ENCODE measurements at places on chromosomes 12 and 14.
A peak's percentile ranks its signal among the peaks of the same experiment; 100 is the strongest.

DNA sequence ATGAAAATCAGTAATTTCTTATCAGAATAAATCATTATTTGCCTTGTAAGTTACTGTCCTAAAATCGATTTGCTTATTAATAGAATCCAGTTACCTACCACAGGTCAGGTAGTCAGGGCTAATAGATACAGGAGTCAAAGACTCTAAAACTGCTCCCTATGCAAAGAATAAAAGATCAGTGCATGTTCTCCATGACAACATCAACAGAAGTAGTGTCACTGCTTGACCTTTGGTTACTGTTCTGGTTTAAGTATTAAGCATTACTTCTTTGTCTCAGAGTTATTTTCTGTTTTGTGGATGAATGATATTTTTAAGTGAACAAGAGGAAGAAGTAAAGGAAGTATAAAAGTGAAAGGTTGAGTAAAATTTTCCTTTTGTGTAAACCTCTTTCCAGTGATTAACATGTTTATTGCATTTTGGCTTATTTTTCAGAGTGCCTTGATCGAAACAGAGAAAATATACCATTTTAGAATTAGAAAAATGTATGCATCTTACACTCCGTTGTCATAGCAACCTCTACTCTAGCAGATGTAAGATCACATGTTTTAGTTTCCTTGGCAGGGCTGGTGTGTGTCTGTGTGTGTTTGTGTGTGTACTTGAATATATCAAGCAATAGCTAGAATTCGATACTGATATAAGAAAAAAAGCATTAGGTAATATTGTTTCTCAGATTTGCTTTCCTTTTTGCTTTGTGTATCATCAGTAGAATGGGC, 44.7 kb downstream of the ABCD2 start:
- no peak for DNase-seq

- DNase-seq: no peak
Observed at GRCh38 chr12:88132392-88132791, 9.5 kb downstream of the CEP290 start.

GRCh38 chr12:68113644-68114043, 45.9 kb downstream of the IFNG start:
- DNase-seq: peak; percentile 11

DNA sequence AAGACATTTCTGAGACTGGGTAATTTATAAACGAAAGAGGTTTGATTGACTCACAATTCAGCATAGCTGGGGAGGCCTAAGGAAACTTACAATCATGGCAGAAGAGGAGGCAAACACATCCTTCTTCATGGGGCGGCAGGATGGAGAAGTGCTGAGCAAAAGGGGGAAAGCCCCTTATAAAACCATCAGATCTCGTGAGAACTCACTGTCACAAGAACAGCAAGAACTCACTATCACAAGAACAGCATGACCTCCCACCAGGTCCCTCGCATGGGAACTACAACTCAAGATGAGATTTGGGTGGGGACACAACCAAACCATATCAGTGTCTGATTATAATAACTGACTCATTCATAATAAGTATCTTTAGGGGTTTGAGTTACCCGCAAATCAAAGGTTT, 6.4 kb downstream of the SLC39A9 start:
- no peak for DNase-seq

GRCh38 chr12:14834509-14834908, 8.8 kb downstream of the ART4 start:
- DNase-seq: no peak

DNA sequence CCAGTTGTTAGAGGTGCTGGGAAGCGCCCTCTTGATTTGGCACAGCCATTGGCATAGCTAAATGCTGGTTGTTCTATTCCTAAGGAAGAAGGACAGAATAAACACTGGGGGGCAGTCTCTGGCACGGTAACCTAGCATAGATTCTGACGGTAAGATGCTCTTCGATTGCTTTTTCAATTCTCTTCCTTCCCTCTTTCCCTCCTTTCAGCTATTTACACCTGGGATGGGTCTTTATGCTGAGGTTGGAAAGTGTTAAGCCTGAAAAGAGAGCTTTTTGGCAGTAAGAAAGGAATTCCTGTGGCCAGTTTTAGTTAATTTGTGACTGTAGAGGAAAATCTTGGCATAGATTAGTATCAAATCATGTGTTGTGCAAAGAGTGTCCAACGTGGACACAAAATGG, 162.8 kb downstream of the SNAPC1 start:
- DNase-seq: no peak

- no peak for DNase-seq
Observed at GRCh38 chr14:87121716-87122115, 871.3 kb downstream of the GALC start.

- DNase-seq: no peak
Observed at GRCh38 chr14:81480741-81481140, 52.9 kb downstream of the SEL1L start.

GRCh38 chr12:107386569-107386968, 293.2 kb upstream of the CRY1 start:
- DNase-seq: no peak

GRCh38 chr12:56908136-56908535, 26.1 kb downstream of the SDR9C7 start:
- no peak for DNase-seq

- no peak for DNase-seq
Observed at GRCh38 chr12:63313139-63313538, 162.1 kb upstream of the AVPR1A start.

GRCh38 chr12:95304673-95305198, 87.1 kb downstream of the VEZT start:
- no peak for DNase-seq

GRCh38 chr12:68508576-68508975, 102.1 kb upstream of the RAP1B start:
- DNase-seq: no peak

DNA sequence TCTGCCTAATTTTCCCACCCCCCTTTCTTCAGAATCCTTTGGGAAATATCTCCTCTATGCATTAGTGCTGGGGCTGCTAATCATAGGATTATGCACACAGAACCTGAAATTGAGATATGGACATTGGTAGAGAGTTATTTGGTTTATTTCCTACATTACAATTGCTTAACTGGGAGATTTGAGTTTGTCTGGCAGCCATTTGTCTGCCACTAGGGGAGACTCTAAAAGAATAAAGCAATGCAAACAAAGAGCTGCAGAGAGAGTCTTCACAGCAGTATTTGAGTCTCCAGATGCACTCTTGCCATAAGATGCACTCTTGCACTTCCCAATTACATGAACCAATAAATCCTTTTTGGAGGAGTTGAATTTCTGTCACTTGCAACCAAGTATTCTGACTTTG, 12.0 kb upstream of the PCNX4 start:
- no peak for DNase-seq

GRCh38 chr12:57450057-57450456, 5.0 kb upstream of the INHBE start:
- no peak for DNase-seq

GRCh38 chr12:77947746-77948145, 117.1 kb downstream of the NAV3 start:
- no peak for DNase-seq

- DNase-seq: no peak
Observed at GRCh38 chr12:65125247-65125646, 4.1 kb upstream of the WIF1 start.

DNA sequence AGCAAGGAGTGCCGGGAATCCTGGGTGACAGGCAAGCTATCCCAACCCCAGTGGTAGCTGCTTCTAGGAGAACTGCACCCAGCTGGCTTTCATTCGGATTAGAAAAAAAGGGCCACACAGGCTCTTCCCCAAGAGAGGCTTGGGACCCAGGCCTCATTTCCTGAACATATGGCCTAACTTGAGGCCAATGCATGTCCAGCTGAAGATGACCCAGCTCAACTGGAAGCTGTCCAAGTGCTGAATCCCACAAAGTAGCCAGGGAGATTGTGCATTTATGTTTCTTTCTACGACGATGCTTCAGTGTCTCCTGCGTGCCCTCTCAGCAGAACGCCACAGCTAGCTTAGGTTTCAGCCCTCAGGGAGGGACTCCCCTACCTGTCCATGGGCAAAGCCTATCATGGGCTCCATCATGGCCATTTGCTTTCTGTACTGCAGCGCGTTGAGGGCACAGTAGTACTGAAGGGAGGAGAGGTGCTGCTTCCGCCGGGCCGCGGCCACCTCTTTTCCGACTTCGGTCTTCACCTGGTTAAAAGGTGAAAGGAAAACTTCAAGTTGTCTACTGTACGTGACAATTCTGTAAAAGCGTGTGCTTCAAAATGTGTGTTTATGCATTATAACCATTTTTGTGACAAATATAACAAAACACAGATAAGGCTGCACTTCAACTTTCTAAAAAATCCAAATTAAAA, 29.1 kb downstream of the APPL2 start:
- no peak for DNase-seq
